ENCODE measurements at places on chromosomes 2 and 18.

GRCh38 chr18:61551586-61551985 lies 218.4 kb downstream of the CDH20 start:
- no peak for DNase-seq

DNA sequence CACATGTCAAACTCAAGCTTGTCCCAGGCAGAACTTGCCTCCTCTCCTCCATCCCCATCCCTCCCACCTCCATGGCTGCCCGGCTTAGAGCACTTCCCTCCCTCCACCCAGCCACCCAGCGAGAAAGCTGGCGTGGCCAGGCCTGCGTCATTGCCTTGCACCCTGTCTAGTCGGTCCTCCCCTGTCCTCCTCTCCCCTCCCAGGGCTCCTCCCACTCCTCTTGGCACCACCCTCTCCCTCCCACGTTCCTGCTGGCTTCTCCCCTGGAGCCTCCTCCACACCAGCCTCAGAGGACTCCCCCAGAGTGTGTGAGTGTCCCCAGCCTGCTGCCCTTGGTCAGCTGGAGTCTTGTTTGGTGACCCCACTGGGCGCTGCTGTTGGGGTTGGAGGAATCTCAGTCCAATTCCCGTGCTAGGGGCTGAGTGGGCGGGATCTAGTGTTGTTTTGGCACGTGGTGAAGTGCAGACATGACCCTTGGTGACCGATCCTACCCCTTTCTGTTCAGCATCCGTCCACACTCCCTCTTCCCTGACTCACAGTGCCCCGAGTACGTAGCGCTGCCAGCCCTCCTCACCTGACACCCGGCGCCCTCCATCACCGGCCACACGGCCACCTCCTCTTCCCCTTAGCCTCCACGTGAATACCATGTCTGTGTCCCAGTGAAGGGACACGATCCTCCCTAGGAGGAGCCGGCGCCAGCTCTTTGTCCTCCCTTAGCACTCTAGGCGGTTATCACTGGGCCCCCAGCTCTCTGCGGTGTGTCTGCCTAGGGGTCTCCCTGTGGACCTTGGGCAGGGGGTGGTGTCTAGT lies 41.4 kb downstream of the ATP6V1C2 start:
- no peak for DNase-seq

DNA sequence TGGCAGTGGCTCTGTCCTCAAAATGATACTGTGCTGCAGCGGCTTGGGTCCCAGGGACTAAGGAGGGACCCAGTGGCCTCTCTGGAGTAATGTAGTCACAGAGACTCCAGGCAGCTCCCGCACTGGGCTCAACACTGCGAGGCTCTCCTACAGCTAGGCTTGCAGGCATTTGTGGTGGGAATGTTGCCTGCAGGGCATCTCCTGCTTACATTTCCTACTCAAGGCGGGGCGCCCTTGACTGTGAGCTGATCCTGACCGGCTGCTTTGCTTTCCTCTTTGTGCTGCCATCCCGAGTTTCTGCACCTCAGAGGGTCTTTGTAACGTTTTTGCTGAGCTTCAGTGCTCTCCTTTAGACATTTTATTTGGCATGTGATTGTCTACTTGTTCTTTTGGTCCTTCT lies 177.4 kb upstream of the FN1 start:
- no peak for DNase-seq

GRCh38 chr2:149490296-149490695 lies 97.3 kb downstream of the MMADHC start:
- no peak for DNase-seq

- DNase-seq, result no peak
These were observed 498.5 kb upstream of the HS6ST1 start for GRCh38 chr2:128817171-128817570.

- no peak for DNase-seq
These were observed 8.0 kb downstream of the ALPI start for GRCh38 chr2:232463701-232464543.

- no peak for DNase-seq
These were observed 53.7 kb downstream of the GPD2 start for GRCh38 chr2:156489750-156490465.

DNA sequence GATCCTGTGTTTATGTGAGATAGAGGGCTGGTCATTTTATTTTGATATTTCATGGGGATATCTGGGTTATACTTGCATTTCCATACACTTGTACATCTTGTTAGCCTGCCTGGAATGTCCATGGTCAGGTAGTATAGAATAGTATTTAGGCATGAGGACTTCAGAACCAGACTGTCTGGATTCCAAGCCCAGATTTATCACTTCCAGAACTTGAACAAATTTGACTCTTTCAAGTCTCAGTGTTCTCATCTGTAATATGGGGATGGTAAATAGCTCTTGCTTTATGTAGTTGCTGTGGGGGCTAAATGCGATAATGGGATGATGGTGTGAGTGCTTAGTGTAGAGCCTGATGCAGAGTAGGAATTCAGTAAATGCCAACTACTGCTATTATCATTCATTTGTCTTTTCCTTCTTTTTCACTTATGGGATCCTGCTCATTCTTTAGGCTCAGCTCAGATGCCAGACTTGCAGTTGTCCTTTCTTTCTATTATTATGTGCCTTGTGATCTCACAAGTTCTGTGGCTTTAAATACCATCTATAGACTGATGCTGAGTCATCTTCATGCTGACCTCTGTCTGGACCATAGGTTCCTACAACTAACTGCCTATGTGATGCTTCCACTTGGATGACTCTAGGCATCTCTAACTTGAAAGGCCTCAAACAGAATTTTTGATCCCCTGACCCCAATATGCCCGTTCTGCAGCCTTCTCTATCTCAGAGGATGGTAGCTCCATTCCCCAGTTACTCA lies 67.4 kb downstream of the POLE4 start:
- no peak for DNase-seq

DNA sequence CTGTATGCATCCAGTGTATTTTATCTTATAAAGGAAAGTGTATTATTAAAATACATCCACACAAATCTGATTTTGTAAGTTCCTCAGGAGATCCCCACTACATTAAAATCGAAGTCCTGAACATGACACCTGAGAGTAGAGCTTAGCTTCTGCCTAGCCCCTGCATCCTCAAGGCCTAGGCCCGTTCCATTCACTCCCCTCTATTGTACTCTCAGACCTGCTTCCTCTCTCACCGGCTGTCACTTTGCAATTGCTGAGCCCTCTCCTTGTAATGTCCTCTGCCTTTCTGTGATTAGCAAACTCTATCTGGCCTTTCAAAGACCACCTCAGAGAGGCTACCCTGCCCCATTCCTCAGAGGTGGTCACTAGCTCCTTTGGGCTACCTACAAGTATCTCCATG lies 160.8 kb downstream of the FTCDNL1 start:
- DNase-seq, result no peak

GRCh38 chr2:71256421-71256820 lies 29.5 kb upstream of the PAIP2B start:
- DNase-seq, result no peak

- DNase-seq, result no peak
These were observed 22.1 kb upstream of the CNGA3 start for GRCh38 chr2:98324181-98324580.

DNA sequence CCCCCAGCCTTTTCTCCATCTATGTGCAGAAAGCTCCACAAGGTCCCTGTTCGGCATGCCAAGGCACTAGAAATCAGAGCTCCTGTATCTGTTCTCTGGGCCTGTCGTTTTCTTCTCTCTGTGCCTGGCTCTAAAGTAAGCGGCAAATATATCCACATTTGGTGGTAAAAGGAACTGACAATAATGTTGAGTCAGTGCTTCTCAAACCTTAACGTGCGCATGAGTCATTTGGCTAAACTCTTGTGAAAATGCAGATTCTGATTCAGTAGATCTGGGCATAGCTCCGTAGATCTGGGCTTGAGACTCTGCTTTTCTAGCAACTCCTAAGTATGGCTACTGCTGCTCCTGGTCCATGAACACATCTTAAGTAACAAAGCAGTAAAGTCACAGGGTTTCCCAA lies 16.5 kb upstream of the ACSL3 start:
- no peak for DNase-seq

- no peak for DNase-seq
These were observed 296.4 kb downstream of the CYP26B1 start for GRCh38 chr2:71851094-71851750.

Measured in stimulated activated CD4-positive, alpha-beta T cell treated with anti-CD3 and anti-CD28 coated beads, Interleukin-1b, Interleukin-23, amount 100 ng/mL, for 1 hour (primary cell).